ENCODE measurements at places on chromosomes 11 and 22.

DNA sequence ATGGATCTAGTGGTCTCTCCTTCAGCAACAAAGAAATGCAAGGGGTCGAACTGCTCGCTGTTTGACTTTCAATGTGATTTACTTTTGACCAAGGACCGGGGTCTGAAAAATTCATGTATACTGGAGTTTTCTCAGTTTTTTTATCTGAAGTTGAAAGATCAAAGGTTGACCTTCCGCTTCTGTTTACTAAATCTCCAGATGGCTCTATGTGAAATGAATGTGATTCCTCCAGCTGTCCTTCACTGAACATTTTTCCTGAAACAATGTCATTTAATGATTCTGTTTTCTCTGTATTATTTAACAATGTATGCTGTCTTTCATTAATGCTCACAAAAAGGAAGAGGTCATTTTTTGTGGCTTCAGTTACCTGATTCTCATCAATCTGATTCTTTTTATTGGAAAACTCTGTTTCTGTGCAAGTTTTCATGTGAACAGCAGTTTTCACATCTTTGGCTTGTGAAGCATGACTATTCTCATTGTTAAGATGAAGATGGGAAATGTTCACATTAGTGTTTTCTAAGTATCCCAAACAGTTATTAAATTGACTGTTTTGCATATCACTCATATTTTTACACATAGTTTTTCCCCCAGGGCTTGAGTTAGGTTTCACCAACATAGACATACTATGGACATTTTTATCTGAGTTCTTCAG is 30.0 kb downstream of the EIF3M start:
- DNase-seq = no peak

DNA sequence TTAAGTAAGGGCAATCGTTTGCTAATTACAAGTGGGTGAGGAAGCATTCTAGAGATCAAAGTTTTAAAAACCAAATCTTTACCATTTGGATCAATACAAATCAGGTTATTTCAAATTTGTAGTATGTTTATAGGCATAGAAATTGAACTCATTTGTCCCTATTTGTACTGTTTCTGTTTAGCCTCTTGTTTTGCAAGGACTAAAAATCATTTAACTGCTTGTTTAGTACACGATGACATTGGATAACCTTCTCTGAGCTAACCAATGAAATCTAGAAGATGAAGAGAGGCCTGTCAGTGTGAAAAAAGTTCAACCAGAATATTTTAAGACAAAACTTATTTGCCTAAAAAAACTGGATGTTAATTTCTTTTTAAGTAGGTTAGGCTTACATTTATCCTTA is 40.0 kb downstream of the ZC3H12C start:
- DNase-seq = no peak

- no peak for DNase-seq
Observed at GRCh38 chr22:37273126-37273845, 9.0 kb upstream of the CYTH4 start.

DNA sequence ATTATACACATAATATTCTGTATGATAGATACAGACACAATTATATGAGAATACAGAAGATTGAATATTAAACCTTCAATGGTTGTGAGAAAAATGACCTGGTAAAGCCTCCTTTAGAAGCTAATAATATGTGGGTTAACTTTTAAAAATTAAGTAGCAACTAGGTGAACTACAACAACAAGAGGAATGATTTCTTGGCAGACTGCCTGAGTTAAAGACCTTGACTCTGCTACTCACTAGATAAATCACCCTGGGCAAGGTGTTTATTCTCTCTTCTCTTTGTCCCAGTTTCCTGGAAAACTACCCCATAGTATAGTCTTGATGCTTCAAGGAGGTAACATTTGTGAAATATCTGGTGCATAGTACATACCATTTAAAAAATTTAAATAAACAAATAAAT is 519.6 kb upstream of the TENM4 start:
- no peak for DNase-seq

GRCh38 chr11:29656597-29656996 is 360.2 kb downstream of the KCNA4 start:
- no peak for DNase-seq

DNA sequence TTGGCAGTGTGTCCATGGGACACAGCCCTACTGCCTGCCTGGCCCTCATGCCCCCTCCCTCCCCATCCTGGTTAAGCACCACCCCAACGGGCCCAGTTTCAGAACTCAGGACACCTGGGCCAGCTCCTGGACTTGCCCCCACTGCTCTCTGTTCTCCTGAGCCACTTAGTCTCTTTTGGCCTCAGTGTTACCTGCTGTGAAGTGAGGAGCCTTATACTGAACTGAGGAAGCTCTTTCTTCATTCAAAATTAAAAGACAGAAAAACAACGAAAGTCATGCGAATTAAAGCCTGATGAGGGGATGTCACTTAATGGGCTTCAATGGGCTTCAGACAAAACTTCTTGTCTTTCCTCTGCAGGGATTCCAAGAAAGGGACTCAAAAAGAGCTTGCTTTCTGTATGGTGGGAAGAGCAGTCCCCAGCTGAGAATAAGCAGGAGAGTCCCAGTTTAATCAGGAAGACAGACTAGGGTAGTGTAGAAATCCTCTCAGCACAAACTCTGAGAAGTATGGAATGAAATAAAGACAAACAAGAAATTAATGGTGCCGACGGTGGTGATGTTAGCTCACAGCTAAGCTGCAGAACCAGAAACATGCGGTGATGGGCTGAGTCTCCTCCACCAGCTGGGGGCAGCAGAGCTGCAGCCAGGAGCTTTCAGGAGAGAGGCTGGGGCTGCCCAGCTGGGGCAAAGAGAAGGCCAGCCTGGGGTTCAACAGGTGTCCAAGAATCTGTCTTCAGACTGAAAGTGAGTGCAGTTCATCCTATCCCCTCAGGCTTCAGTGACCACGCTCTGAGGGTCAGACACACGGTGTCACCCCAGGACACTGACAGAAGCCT is 101.0 kb downstream of the GGTLC2 start:
- DNase-seq = peak; percentile 43

- DNase-seq = peak; percentile 59
Observed at GRCh38 chr11:47980088-47980906, at the start of gene PTPRJ. Gene PTPRJ (plus strand): TSS chr11:47980559. CDS start chr11:47980913, 354 bp downstream.

DNA sequence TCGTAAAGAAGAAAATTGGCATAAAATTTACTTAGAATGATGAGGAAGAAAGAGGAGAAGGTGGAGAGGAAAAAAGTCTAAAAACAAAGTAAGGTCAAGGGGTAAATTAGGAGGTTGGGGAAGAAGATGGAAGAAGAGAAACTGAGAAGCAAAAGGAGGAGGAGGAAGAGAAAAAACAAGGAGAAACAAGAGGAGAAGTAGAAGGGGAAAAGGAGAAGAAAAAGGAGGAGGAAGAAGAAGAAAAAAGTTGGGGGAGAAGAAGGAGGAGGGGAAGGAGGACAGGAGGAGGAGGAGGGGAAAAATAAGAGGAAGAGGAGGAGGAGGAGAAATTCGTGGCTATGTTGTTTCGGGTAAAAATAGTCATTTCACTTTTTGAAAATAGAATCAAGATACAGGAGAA is 42.4 kb downstream of the IL10RA start:
- DNase-seq = no peak

- DNase-seq = no peak
Observed at GRCh38 chr11:12319988-12320387, 57.4 kb upstream of the PARVA start.

- no peak for DNase-seq
Observed at GRCh38 chr11:126655807-126656128, 300.3 kb downstream of the ST3GAL4 start.

DNA sequence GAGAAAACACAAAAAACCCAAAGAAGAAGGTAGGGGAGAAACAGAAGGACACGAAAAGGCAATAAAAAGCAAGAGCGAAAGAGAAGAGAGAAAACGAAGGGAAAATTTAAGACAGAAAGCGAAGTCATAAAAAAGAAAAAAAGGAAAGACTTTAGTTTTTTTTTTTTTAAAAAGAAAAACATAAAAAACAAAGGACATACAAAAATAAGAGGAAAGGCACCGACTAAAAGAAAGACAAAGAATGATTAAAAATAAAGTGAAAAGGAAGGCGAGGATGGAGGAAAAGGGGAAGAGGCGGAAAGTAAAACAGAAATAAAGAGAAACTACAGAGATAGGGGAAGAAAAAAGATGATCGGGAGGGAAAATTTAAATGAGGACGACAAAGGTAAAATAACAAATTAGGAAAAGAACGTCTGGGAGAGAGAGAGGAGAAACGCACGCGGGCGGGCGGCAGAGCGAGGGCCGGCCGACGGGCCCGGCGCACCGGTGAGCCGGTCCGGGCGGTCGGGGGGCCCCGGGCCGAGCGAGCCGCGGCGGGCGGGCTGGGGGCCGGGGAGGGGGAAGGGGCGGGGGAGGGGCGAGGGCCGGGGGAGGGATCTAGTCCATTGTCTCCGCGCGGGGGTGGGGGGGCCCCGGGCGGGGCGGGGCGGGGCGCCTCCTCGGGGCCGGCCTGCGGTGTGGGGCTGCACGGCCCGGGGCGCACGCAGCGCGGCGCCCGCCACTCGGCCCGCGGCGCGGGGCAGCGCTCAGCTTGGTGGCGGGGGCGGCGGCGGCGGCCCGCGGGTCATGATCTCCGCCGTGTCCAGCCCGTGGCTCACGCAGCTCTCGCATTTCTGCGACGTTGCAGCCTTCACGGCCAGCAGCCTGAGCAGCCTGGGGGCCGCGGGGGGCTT is at the start of gene TBX1:
TSS of gene TBX1 (plus strand) at position 721 of the 893 bp plus-strand sequence. CDS start at position 787, 66 bp downstream.
- no peak for DNase-seq

GRCh38 chr11:44018127-44018521 is 29.7 kb upstream of the ACCSL start:
- no peak for DNase-seq

DNA sequence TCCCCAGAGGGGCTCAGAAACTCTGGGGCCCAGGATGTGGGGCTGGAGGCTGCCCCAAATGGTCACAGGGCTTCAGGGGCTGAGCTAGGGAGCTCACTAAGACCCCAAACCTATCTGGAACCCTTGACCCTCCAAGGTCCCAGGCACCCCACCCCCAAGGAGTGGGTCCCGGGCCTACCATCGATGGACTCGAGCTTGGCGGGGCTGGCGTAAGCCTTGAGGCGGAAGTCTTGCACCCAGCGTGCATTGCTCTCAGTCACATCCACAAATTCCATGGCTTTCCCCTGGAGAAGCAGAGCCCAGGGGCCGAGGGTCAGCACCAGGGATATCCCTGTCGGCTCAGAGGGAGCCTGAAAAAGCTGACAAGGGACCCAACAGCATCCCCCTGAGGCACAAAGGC is 3.5 kb downstream of the GATD1 start:
- no peak for DNase-seq

- no peak for DNase-seq
Observed at GRCh38 chr11:69079661-69080256, 31.0 kb downstream of the TPCN2 start.

GRCh38 chr11:11211888-11212287 is 141.2 kb downstream of the CSNK2A3 start:
- DNase-seq = no peak

GRCh38 chr11:71454470-71455113 is 1.6 kb downstream of the NADSYN1 start:
- DNase-seq = no peak

GRCh38 chr11:27266125-27266524 is 96.9 kb downstream of the CCDC34 start:
- no peak for DNase-seq

DNA sequence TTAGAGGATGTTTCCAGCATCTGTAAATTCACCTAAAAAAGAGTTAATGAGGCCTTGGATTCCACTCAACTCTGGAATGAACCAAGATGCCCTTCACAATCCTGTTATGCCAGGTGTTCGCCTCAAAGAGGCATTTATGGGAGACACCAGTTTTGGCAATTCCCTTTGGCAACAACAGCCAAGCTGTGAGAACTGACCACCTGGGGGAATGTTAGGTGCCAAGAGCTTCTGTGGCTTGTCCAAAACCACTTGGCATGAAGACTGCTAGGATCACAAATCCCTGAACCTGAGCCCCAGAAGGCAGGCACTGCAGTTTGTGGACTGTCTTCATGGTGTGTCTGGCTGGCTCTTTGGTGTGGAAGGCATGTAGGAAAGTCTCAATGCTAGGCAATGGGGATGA is 164.4 kb upstream of the BDNF start:
- no peak for DNase-seq

- no peak for DNase-seq
Observed at GRCh38 chr11:81039916-81040524, 1599.2 kb upstream of the TENM4 start.

- no peak for DNase-seq
Observed at GRCh38 chr11:73570415-73571114, 27.3 kb downstream of the FAM168A start.

- no peak for DNase-seq
Observed at GRCh38 chr22:44132724-44133123, 48.0 kb upstream of the PARVG start.

Measured in CD8-positive, alpha-beta memory T cell (primary cell).